HFFc6 (cell line): ENCODE measurements at places on chromosomes 13 and 19. TPM values are rescaled to one million over a fixed set of nuclear protein-coding genes. Genes with fewer than 3 reads are reported as not detected.

HCST gene
- total RNA-seq: 1.8 to 2.5 TPM (median 2.1 TPM) in 3 replicates

PCDH20 gene
- not detected in 3 replicates for total RNA-seq

GRCh38 chr19:48659768-48660167, 13.0 kb downstream of the NTN5 start:
- no peak for DNase-seq

GRCh38 chr13:112525356-112525945, 62.5 kb downstream of the TUBGCP3 start:
- peak; percentile 10 for DNase-seq

GRCh38 chr13:35995136-35995535, 136.0 kb downstream of the DCLK1 start:
- no peak for DNase-seq

DNA sequence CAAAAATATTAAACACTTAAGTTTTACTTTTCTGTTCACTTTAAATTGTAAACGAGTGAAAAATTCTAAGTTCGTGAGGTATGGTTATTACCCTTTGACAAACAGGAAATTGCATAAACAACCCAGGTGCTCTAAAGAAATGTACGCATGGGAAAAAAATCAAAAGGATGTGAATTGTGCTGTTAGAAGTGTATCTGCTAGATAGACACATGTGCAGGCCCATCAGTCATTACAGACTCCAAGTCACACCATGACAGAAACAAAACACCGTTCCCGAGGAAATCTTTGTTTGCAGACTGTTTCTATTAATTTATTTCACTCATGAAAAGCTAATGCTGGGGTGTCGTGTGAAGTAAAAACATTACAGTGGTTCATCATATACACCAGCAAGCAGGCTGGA, 17.0 kb upstream of the DOCK9 start:
- no peak for DNase-seq

GRCh38 chr19:1112268-1113029, 8.7 kb downstream of the GPX4 start:
- no peak for DNase-seq

DNA sequence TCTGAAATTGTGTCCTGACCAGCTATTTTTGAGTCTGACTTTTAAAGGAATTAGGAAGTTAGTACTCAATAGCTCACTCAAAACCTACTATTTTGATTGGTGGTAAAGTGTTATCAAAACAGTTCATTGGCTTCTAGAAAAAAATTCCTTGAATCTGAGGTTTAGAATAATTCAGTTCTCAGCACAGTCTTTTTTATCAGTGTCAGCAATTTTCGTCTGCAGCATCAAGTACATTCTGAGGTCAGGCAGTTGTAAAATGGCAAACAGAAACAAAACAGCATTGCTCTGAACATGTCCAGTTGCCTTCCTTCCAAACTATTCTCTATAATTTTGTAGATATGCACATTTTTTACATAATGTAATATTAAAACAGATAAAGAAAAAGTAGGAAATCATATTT, 1644.1 kb downstream of the SLITRK5 start:
- DNase-seq: no peak

- no peak for DNase-seq
Observed at GRCh38 chr19:39212375-39212742, 8.3 kb upstream of the SYCN start.

DNA sequence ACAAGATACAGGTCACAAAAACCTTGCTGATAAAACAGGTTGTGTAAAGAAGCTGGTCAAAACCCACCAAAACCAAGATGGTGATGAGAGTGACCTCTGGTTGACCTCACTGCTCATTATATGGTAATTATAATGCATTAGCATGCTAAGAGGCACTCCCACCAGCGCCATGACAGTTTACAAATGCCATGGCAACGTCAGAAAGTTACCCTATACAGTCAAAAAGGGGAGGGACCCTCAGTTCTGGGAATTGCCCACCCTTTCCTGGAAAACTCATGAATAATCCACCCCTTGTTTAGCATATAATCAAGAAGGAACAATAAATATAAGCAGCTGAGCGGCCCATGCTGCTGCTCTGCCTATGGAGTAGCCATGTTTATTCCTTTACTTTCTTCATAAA, 434.1 kb downstream of the ZNF536 start:
- DNase-seq: no peak

FAM83E gene
- 0.42 to 0.89 TPM (median 0.82 TPM) in 3 replicates for total RNA-seq

DNA sequence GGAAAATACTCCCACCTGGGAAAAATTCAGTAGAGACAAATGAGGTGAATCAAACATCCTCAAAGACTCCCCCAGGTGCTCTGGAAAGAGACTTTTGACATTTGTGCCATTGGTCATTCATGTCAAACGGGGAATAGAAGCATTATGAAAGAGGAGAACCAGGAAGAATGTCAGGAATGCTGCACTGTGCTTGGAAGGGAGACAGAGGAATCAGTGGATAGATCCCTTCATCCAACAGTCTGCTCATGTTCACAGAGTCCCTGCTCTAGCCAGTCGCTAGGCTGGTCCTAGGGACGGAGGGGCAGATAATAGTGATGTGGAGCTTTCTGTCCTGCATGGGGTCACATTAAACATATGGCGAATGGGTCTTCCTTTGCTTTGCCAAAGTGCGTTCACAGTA, 384.4 kb downstream of the FGF9 start:
- no peak for DNase-seq

CAPS gene
- 2.3 to 3.2 TPM (median 2.7 TPM) in 3 replicates for total RNA-seq

DNA sequence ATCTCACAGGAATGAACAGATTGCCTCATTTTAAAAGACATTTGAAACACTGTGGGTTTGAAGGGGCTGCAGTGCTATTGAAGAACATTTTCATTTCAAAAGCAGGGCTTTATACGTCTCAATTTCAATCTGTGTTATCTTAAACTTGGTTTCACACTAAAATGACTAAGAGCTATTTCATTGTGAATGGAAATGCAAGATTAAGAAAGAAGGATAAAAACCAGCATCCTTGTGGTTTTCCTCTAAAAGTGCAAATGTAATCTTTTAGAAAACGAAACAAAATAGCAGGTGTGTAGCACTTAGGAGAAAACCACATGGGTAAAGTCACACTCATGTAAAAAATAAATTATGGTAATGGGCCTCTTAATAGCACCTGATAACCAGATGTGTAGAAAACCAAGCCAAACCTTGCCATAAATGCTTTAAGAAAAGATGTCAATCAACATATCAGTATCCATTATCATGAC, 397.7 kb downstream of the GPC6 start:
- no peak for DNase-seq

DNA sequence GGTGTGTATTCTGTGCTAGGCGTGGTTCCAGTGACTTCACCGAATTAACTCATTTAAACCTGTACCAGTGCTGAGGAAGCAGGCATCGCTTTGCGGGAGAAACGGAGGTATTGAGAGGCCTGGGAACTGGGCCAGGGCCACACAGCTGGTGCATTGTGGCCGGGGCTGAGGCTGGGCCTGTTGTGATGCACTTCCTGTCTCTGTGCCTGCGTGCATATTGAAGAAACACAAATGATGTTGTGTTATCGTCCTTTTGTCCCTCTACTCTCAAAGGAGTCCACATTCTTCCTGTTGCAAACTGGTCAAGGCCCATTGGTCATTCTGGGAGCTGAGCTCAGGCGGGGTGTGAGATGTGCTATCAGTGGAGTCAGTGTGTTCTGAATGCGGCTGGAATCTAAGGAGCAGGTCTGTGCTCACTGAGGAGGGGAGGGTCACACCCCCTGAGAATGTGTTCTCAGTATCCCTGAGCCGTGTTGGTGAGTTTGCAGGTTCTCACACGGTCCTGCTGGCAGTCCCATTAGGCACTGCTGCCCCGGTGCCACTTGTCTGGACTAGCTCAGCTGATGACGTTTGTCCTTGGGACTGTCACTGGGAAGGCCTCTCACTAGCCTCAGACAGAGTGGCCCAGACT, 62.1 kb downstream of the ARHGEF7 start:
- no peak for DNase-seq

IL11 gene
- total RNA-seq: 28.0 to 43.4 TPM (median 40.4 TPM) in 3 replicates

GRCh38 chr13:113358653-113359190, 5.2 kb downstream of the GRTP1 start:
- no peak for DNase-seq

GRCh38 chr13:65417953-65418352, 1812.2 kb downstream of the PCDH9 start:
- DNase-seq: peak; percentile 2

GRCh38 chr13:42110410-42111155, 62.1 kb downstream of the DGKH start:
- peak; percentile 72 for DNase-seq

DNA sequence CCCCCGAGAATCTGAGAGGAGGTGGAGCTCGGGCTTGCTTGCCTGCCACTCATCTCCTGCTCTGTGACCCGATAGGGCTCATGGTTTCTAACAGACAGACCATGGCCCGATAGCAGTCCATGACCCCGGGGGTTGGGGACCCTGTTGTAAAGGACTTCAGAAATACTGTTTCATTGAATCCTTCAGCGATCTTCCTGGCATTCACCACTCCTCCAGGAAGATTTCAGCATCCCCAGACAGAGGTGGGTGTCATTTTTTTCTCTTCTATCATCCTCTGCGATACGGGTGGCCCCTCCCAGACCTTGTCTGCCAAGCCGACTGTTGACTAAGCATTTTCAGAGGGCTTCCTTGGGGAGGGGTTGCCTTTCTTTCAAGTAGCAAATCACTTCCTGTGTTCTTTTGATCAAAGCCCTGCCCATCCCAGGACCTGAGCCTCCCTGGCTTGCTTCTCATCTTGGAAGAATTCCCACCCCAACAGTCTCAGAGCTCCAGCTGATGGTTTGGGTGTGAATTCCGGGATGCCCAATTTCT, 1.7 kb downstream of the MYO1F start:
- DNase-seq: peak; percentile 16

RFPL4AL1 gene
- not detected in 3 replicates for total RNA-seq

PRR19 gene
- total RNA-seq: 0.85 to 1.3 TPM (median 1.2 TPM) in 3 replicates

DNA sequence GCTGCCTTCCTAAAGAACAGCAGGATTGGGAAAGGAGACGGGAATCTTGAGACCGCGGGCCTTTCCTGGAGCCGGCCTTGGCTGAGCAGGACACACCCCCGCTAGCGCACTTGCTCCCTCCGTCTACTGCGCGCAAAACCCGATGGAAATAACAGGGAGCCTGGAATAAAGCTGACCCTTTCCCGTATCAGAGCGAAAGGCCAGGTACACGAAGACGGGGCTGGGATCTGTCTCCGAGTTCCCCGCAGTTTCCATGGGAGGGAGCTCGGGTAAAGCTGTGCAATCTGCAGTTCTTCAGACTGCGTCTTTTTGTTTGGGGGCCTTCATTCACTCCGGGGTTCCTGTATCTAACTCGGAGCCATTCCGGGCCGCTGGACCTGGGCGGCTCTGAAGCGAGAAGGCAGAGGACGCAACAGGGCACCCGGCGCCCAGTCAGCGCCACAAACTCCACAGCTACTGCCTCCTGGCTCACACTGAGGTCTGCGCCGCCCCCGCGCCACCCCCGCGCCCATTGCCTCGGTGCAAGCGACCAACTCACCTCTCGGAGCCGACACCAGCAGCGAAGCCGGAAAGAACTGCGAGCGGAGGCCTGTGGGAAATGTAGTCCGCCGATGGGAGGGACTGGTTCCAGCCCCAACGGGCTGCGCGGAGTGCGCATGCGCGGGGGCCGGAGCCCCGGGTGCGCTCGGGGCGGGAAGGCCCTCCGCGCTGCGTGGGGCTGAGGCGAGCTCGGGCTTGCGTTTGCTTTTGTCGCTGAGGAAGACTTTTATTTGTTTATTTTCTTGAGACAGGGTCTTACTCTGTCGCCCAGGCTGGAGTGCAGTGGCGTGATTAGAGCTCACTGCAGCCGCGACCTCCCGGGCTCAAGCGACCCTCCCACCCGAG, at the start of gene ZFP14:
ZFP14 (minus strand) TSS at position 577 of the 885 bp plus-strand sequence. CDS start 11,309 bp downstream, outside the sequence.
- DNase-seq: peak; percentile 86

DNA sequence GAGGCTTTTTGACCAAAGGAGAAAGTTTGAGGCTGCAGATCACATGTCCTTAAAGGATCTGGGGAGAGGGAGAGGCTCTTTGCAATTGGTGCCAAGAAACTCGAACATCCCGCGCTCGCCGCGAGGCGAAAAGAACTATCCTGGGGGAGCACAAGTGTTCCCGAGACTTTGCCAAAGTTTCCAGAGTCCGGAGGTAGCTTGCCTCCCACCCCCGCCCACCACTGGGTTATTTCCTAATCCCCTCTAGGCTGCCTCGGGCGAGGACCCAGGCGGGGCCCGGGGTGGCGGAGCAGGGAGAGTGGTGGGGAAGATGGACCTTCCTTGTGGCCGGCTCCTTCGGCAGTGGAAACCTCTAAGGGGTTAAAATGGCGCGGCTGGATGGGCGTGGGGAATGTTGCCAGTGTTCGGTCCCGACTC, 114.5 kb downstream of the KCNRG start:
- no peak for DNase-seq
